DMS53 (cell line): ENCODE measurements at places on chromosomes 6 and 20.
A peak's percentile ranks its signal among the peaks of the same experiment; 100 is the strongest.

DNA sequence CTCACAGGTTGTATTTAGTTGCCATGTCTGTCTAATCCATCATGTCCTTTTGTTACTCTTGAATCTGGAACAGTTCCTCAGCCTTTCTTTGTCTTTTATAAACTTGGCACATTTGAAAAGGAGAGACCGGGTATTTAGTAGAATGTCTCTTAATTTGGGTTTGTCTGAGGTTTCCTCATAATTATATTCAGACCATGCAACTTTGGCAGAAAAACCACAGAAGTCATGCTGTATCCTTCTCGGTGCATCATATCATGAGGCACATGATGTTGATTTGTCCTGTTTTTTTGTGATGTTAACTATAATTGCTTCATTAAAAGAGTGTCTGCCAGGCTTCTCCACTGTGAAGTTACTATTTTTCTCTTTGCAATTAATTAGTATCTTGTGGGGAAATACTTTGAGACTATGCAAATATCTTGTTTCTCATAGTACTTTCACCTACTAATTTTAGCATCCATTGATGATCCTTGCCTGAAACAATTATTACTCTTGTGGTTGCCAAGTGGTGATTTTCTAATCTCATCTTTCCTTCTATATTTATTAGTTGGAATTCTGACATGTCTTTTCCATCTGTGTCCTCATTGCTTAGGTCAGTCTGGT, 837.3 kb downstream of the DHX35 start:
- DNase-seq = no peak

DNA sequence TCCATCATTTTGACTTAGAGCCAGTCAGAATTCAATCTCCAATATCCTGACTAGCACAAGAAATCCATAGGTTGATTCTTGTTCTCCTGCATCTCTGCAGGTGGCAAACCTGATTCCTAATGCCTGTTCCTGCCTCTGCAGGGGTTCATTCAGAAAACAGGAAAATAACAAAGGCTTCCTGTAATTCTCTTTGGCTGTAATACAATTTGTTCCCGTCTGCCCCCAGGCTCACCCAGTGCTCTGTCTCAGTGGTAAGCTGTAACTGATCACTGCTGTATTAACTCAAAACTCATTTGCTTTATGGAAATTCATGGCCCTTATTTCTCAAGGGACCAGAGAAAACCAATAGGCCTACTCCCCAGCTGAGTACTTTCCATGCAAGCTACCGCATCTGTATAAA, 88.6 kb downstream of the OPRM1 start:
- no peak for DNase-seq

DNA sequence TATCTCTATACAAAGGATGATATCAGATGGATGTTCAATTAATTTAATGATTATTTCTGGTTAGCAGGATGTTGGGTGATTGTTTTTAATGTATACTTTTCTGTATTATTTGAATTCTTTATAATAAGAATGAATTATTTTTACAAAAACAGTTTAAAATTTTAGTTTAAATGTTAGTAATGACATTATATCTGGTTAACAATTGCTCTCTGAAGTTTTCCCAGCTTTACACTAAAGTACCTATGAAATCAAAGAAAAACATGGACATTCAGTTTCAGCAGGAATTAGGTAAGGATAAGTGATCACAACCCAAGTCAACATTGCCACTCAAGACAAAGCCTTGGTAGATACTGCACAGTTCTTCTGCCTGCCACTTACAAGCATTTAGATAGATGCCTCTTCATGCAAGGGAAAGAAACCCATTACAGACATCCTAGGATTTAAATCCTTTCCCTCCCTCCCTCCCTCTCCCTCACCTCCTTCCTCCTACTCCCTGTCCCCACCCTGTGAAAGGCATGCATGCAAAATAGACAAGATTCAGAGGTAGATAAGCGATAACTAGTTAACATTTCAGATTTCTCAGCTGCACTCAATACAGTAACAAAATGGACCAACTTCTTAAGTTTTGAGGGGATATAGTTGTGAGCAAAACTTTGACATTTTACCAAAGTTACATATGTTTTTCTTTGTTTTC, 143.8 kb downstream of the STXBP5 start:
- no peak for DNase-seq

DNA sequence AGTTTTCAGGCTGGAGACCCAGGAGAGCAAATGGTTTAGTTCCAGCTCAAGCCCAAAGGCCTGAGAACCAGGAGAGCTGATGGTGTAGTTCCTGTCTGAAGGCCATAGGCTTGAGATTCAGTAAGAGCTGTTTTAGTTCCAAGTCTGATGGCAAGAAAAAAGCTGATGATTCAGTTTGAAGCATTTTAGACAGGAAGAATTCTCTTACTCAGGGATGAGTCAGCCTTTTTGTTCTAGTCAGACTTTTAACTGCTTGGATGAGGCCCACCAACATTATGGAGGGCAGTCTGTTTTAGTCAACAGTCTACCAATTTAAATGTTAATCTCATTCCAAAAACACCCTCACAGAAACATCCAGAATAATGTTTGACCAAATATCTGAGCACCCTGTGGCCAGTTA, 2.5 kb downstream of the ZSCAN26 start:
- DNase-seq = peak; percentile 50

DNA sequence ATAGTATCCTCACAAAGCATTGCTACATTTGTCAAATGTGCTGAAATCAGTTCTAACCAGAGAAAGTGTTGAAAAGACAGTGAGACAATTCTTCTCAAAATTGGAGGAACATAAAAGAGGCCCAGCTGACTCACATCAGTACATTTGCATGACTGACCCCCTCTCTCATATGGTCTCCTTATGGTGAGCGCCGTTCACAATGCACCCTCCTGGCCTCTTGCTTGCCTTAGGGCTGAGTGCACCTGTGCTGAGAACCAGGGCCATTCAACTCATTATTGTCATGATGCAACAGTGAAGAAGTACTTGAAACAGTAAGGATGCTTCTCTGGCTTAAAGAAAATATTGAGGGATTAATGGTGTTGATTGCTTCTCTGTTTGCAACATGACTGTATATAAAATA, 375.2 kb upstream of the AGPAT4 start:
- DNase-seq = no peak

DNA sequence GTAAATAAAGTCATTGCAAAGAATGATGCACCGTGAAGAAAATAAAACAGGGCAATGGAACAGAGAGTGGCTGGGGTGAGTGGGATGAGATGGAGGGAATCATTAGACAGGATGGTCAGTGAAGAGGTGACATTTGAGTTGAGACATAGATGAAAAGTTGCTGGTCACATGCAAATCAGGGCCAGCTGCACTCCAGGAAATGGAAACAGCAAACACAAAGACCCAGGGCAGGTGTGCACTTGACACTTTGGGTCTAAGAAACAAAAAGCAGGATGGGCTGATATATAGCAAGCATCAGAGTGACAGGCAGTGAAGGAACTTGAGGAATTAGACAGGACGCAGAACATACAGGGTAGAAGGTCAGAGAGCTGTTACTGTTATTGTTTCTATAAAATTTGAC, 171.5 kb upstream of the RIPOR2 start:
- DNase-seq = peak; percentile 82

GRCh38 chr6:113564371-113565171, 292.6 kb upstream of the MARCKS start:
- DNase-seq = peak; percentile 97

DNA sequence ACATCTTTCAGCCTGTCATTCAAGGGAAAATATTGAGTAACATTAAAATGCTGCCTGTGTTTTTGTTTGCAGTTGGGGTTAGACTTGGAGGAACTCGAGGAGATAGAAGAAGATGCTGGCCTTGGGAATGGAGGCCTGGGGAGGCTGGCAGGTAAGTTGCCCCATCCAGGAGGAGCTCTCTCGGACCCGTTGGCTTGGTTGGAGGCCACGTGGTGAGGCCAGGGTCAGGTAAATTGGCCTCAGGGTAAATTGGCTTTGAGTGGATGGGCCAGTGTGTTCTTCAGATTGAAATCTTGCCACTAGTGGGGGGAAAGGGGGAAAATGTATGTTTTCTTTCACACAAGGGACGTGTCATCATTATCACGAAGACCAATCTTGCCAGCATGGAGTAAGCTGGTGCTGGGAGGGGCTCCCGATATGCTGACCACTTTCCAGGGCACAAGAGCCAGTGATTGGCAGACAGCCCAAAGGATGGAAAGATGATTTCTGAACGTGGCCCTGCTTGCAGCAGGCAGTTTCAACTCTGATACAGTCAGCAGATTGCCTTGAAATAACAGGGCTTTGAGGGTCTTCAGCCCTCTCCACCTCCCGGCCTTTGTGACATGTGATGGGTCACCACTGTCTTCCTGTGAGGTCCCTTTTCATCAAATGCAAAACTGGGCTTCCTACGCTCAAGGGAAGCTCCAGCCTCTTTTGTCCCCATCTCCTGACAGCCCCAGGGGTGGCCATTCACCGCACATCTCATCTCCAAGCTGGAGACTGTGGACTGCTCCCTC, 21.4 kb downstream of the PYGB start:
- DNase-seq = no peak

GRCh38 chr6:154537511-154538325, 27.2 kb upstream of the CNKSR3 start:
- DNase-seq = peak; percentile 29

DNA sequence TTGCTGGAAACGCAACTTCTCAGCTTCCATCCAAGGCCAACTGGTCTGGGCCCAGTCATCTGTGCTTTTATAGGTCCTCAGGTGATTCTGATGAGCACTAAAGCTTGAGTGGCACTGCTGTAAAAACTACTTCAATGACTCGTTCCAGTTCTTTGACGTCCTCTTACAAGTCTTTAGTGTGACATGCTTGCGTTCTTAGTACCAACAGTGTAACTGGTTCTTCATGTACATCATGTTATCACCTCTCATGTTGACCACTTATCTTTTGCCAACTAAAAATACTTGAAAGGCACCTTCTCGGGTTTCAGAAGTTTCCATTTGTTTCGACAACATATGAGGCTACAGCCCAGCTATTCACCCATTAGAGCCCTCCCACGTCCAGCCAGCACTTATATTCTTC, 468.9 kb downstream of the PRKN start:
- no peak for DNase-seq

GRCh38 chr6:50285735-50286134, 236.0 kb upstream of the DEFB112 start:
- DNase-seq = no peak

DNA sequence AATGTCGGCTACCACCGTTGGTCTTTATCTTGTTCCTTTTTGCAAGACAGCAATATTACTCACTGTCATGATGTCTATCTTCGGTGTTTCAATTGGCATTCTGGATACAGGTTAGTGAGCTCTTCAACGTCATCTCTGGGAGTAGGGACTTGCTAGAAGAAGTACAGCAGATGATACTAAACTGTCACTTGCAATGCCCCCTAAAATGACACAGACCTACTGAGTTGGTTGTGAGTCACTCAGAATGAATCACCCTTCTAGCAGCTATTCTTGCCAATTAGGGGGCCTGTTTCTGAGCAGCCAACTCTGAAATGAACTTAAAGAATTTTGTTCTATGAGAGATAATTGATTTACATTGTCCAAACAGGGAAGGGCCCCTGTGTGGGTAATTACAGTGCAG, 176.5 kb downstream of the SLC16A10 start:
- no peak for DNase-seq

DNA sequence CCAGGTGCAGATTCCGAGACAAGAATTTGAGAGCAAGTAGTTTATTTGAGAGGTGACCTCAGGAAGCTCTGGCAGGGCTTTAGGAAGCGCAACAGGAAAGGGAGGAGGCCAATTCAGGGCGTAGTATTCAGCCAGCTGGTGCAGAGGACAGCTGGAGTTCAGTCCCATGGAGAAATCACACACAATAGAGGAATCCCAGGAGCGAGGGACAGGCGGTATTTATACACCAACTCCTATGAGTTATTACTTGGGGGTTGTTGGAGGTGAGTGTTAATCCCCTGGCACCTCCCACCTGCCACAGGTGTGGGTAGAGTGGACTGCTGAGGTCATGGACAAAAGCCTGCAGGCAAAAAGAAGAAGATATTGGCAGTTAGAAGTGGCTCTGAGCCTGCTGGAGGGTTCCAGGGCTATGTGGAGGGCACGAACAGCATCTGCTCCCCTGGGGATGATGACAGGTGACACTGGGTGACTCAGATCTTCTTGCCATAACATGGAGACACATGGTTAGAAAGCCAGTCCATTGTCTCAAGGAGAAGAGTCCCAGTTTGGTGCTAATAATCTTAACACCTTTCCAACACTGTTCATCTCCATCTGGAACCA, 13.9 kb upstream of the SULF2 start:
- no peak for DNase-seq
